ENCODE measurements at places on chromosomes 6 and 20. TPM values are rescaled to one million over a fixed set of nuclear protein-coding genes. Genes with fewer than 3 reads are reported as not detected.

The RIOK1 gene
- total RNA-seq: 29.6 TPM

The LRRC73 gene
- 0.37 TPM for total RNA-seq

The TOX2 gene
- 0.44 TPM for total RNA-seq

- H3K27me3 ChIP-seq: no peaks in the 10 kb centered on the region
- no peaks in the 10 kb centered on the region for H3K36me3 ChIP-seq
- no peak overlapping the region for H3K4me3 ChIP-seq
- no peak for DNase-seq
- no peaks in the 10 kb centered on the region for H3K4me1 ChIP-seq
Measured at GRCh38 chr6:9138936-9139335, 703.6 kb upstream of the SLC35B3 start.

GRCh38 chr20:51131811-51132210 lies 108.9 kb upstream of the KCNG1 start:
- no peak overlapping the region for H3K27ac ChIP-seq
- H3K36me3 ChIP-seq: no peaks in the 10 kb centered on the region
- H3K4me1 ChIP-seq: peaks cover 1% of the 10 kb centered on the region
- H3K27me3 ChIP-seq: peaks cover 3% of the 10 kb centered on the region
- DNase-seq: no peak
- H3K4me3 ChIP-seq: no peak overlapping the region

Data from activated naive CD8-positive, alpha-beta T cell treated with anti-CD3 and anti-CD28 coated beads, Interleukin-2, amount 10 ng/mL, durations not matched to agents 7 days and 5 days (primary cell).